Stimulated activated CD4-positive, alpha-beta T cell treated with anti-CD3 and anti-CD28 coated beads, Interleukin-2, amount 100 ng/mL, for 24 hours (primary cell): ENCODE measurements at places on chromosomes 6 and 20.

DNA sequence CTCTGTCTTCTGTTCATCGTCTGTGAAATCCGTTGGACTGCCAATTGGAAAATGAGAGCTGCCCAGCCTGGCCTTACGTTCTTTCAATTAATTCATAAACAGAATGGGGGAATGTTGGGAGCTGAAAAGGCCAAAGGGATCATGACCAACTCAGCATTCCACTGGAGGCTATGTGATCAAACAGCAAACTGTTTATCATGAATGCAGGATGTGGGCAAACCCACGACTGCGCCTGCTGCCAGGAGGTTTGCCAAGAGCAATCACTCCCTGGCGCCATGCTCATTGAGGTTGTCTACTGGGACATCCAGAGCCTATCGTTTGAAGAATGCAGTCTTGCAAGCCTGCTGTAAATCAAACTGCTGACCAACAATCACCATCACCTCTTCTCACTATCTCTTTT, 9.3 kb upstream of the FKBP1A start:
- no peak for DNase-seq

- no peak for DNase-seq
Observed at GRCh38 chr6:158856261-158856660, 37.1 kb upstream of the EZR start.

DNA sequence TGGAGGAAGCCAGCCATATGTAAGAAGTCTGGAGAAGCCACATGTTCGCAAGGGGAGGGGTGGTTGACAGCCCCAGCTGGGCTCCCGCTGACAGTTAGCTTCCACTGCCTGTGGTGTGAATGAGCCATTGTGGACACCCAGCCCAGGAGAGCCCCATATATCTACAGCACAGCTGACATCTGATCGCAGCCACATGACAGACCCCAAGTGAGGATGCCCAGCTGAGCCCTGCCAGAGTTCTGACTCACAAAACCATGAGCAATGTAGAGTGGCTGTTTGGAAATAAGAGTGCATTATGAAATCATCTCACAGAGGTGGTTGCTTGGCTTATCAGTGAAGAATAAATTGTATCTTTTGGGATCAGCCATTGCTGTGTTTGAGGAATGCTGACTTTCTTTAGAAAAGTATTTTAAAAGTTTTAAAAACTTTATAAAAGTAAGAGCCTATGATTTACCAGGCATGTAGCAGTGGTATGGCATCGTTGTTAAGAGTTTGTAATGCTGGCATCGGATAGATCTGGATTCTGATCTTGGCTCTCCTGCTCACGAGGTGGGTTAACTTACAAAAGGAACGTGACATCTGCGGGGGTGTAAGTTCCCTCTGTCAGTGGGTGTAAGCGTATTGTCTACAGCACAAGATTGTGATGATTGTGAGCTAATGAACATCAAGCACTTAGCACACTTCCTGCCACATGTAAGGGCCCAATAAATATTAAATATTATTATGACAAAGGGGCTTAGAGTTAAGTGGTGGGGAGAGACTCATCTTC, 24.1 kb downstream of the CFAP61 start:
- no peak for DNase-seq

- no peak for DNase-seq
Observed at GRCh38 chr20:56537997-56538396, 5.0 kb downstream of the FAM209B start.

DNA sequence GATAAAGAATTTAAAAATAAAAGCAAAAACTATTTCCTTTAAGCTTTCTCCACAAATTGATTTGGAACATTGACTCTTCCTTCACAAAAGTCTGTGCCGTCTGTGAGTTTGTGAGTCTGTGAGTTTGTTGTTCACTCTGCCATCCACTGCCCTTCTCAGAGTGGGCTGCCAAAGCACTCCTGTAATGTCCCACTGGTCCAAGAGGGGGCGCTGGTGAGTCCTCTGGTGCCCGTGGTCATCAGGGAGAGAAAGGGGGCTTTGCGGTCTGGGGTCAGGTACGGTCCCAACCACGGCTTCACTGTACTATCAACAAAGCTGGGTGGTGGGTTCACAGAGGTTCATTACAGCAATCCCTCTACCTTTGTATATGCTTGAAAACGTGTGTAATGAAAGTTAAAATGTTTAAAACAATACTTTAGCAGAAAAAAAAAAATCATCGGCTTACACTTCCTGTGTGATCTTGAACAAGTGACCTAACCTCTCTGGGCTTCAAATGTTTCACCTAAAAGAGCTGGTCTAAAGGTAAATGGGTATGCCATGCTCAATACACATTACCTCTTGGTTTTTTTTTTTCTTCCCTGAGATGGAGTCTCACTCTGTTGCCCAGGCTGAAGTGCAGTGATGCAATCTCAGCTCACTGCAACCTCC, 5.6 kb upstream of the ANKRD60 start:
- peak; percentile 68 for DNase-seq

- no peak for DNase-seq
Observed at GRCh38 chr6:119880840-119881239, 531.3 kb upstream of the MAN1A1 start.

GRCh38 chr6:81766482-81767069, 14.1 kb upstream of the TENT5A start:
- no peak for DNase-seq

DNA sequence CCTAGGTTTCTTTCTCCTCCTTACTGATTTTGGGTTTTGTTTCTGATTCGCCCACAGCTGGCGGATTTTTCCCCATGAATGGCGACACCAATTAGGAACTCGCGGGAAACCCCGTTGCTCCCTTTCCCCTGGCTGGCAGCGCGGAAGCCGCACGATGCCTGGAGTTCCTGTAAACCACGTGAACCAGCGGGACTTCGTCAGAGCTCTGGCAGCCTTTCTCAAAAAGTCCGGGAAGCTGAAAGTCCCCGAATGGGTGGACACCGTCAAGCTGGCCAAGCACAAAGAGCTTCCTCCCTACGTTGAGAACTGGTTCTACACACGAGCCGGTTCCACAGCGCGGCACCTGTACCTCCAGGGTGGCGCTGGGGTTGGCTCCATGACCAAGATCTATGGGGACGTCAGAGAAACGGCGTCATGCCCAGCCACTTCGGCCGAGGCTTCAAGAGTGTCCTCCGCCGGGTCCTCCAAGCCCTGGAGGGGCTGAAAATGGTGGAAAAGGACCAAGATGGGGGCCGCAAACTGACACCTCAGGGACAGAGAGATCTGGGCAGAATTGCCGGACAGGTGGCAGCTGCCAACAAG, 3.2 kb upstream of the SEC23B start:
- DNase-seq = no peak

GRCh38 chr20:33640287-33640686, 21.8 kb upstream of the C20orf144 start:
- no peak for DNase-seq

DNA sequence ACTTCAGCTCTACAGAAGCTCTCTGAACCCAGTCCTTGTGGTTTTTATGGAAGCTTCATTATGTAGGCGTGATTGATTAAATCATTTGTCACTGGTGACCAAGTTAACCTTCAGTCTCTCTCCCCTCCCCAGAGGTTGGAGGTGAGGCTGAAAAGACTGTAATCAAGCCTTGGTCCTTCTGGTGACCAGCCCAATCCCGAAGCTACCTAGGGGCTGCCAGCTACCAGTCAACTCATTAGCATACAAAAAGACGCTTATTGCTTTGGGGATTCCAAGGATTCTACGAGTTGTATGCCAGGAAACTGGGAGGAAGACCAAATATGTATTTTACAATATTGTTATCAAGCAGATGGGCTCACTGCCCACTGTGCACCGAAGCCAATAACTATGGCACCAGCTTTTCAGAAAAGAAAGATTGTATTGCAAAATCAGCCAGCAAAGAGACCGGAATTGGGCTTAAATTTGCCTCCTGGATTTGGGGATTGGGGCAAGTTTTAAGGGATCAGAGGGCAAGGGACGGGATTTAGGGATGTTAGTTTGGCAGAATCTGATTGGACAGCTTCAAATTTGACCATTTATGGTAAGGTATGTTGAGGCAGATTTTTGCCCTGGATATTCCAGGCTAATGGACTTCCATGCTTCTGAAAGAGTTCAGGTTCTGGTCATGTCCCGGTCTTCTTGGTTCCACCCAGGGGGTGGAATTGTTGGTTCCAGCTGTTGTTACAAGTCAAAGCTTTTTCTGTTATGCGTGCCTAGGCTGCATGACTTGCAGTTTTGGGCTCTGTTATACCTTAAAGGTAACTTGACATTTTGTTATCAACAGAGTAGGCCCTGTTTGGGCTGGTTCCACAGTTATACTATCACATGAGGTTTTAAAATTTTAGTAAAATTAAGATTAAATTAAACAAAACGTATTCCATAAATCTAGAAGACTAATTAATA, 167.4 kb downstream of the COL9A1 start:
- no peak for DNase-seq

GRCh38 chr6:32255199-32256153, 31.6 kb upstream of the NOTCH4 start:
- DNase-seq = peak; percentile 70

DNA sequence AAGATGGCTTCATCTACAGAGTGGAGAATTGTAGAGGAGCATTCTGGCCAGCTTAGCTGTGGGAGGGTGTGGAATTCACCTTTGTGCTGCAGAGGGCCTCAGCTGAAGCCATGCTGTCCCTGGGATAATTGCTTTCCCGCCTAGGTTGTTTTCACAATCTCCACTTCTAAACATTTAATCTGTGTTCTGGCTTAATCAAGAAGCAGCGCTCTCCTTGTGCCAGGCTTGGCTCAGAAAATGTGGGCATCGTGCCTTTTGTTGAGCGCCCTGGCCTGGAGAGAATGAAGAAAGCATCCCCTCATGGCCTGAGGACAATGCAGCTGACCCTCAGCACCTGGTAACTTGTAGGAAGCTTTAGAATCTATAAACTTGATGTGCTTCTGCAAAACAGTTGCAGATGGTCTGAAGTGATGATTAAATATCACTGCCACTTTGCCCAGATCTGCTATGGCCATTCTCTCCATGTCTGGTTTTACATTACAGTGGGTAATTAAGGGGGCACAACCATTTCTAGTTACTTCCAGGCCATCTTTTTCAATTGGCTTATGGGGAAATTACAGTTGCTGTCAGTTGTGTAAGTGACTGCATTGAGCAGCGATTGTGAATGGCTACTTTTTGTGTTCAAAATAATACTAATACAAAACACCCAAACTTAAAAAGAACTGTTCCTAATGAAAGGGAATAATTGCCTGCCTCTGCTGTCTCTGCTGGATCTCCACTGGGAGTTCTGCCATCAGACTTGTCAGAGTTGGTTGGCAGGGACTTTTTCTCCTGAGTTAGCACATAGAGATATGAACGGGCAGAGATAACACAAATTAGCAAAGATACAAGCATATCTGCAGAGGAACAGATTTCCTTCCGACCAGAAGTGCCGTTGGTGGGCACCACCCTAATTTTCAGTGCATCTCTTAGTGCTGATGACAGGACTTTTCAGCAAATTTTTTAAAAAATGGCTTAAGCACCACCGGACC, 18.4 kb downstream of the CTNNBL1 start:
- no peak for DNase-seq

GRCh38 chr6:11589261-11589660, 51.7 kb downstream of the TMEM170B start:
- no peak for DNase-seq

DNA sequence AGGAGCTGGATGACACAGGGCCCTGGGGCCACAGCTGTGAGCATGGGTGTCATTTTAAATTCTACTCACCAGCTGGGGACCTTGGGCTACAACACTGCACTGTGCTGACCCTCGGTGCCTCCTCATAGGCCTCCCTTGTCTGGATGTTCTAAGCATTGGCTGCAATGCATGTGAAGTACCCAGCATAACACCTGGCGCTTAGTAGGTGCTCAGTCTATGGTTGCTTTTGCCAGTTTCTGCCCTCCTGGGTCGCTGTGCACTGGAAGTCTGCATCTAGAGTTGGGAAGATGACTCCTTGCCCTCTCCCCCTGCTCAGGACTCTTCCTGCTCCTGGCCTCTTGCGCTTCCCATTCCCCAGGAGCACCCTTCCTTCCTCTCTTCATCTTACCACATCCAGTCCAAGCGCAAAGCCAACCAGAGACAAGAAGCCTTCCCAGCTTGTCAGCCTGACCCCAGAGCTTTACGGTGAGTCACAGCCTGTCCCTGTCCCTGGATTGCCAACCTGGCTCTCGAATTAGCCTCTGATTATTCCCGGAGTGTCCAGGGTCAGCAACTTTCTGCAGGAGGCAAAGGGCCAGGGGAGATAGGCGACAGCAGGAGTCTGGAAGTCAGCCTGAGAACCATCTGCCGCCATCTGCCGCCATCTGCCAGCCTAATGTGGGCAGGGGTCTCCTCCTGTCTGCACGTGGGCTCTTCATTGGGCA, 8.8 kb downstream of the SLC13A3 start:
- DNase-seq = no peak

DNA sequence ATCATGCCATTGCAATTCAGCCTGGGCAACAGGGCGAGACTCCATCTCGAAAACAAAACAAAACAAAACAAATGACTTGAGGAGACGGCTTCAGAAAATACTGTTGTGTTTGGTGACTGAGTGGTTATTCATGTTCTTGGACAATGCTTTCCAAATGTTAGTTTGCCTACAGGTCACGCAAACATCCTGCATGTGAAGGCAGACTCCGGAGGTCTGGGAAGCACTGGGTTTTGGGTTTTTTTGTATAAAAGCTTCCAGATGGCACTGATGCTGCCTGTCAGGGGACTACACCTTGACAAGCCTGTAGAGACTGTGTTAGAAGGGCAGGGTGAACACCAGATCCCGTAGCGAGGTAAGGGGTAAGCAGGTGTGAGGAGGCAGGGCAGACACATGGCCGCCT, 81.7 kb downstream of the THBS2 start:
- no peak for DNase-seq

DNA sequence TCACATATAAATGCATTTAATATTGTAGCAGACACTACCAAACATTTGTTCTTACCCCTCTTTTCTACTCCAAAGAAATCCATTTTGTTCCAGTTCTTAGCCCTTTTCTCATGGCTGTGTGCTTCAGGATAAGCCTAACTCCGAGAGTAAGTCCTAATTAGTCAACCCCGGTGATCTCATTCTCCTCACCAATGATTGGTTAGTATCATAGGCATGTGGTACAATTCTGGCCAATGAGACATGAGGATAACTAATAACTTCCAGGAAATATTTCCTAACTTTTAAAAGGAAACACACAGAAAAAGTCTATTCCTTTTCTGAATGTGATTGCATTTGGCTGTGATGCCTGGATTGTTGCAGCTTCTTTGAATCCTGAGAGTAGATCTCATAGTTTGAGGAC, 116.0 kb downstream of the GPR63 start:
- no peak for DNase-seq

DNA sequence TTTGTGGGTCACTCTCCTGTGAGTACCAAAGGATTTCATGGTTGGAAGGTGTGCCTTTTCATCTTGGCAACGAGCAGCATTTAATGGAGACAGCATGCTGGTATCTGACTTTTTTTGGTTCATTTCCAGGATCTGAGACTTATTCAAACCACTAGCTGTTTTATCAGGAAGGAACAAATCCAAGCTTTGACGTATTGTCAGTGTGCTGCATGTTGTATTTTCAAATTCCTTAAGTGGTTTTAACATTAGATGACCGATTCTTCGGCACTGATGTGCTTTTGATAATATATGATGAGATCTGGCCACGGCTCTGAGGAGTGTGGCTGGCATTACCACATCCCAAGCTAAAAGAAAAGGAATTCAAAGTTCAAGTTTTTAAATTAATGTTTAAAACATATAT, 6.4 kb downstream of the RMND1 start:
- no peak for DNase-seq

- no peak for DNase-seq
Observed at GRCh38 chr6:165782134-165782533, 119.1 kb upstream of the PDE10A start.
